ENCODE measurements at places on chromosomes 7 and 10.

- DNase-seq = no peak
Measured at GRCh38 chr7:158904599-158904998, 48.2 kb downstream of the DYNC2I1 start.

DNA sequence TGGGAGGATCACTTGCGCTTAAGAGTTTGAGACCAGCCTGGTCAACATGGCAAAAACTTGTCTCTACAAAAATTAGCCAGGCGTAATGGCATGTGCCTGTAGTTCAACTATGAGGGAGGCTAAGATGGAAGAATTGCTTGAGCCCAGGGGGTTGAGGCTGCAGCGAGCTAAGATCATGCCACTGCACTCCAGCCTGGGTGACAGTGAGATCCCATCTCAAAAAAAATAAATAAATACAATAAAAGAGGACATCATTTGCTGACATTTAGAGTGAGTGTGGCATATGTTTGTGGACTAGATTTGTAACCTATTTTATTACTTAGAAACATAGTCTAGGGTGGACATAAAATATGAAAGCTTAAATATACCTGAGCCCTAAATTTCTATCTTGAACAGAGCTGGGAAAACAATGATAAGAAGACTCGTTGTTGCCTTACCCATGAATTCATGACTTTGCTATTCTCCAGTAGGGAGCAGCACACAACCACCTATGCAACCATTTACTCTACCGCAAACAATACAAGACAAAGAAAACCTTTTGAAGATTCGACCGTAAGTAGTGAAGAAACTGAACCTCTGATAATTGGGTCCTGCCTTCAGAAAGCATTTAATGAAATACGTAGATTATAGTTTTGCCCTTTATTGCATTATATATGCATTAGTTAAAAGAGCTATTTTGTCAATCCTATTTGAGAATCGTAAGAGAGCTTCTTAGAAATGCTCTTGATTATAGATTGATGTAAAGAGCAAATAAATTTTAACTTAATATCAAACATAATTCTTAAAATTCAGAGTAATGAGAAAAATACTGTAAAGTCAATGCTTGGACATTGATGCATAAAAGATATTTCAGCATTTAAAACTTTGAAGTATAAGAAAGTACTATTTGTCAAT lies 83.5 kb downstream of the GNAT3 start:
- DNase-seq = no peak

- DNase-seq = no peak
Measured at GRCh38 chr10:71746344-71747037, 26.8 kb downstream of the VSIR start.

- no peak for DNase-seq
Measured at GRCh38 chr10:88693392-88694020, 12.5 kb upstream of the LIPK start.

GRCh38 chr7:37027104-37027503 lies 302.8 kb upstream of the AOAH start:
- no peak for DNase-seq

GRCh38 chr7:64101943-64102655 lies 56.9 kb downstream of the ZNF727 start:
- DNase-seq = no peak

Measured in left forelimb (tissue), 1 donor.